ENCODE measurements at places on chromosomes 5 and 9.

GRCh38 chr5:152349683-152350526 lies 55.2 kb downstream of the NMUR2 start:
- peak; percentile 18 for DNase-seq

GRCh38 chr5:175820230-175820629 lies 51.1 kb upstream of the CPLX2 start:
- no peak for DNase-seq

DNA sequence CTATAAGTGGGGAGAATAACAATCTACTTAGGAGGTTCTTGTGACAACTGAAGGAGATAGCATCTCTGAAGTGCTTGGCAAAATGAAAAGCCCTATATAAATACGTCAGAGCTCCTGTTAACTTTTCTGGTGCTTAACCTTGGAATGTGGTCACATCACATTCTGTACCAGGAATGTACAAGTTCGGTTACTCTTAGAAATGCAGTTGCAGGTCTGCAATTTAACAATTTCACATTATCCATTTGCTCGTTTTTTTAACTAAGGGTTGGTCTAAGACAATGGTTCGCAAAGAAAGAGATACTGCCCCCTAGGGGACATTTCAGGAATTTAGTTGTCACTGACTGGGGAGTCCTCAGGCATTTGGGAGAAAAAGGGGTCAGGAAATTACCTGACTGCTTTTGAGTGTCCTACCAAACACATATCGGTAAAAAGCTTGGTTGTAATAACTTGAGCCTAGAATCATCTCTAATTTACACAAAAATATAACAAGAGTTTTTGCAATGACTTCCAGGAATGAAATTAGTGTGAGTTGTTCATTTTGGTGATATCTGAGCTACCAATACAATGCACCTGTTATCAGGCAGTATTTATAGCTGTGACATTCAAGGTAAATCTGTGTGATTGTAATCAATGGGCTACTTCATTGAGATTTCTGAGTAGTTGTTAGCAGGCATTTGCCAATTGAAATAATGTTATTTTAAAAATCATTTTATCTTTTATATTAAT lies 5.4 kb upstream of the HBEGF start:
- DNase-seq: peak; percentile 88

- no peak for DNase-seq
These were observed 48.3 kb downstream of the SH3TC2 start for GRCh38 chr5:149014571-149015031.

- DNase-seq: no peak
These were observed 32.3 kb upstream of the CDK5RAP2 start for GRCh38 chr9:120612218-120612617.

GRCh38 chr9:136539427-136540421 lies 6.1 kb downstream of the NOTCH1 start:
- peak; percentile 92 for DNase-seq

- no peak for DNase-seq
These were observed 107.4 kb downstream of the BOD1 start for GRCh38 chr5:173509060-173509459.

- DNase-seq: no peak
These were observed 233.8 kb downstream of the GADD45G start for GRCh38 chr9:89838621-89839020.
